Ovary (tissue), 10 donors: ENCODE measurements at places on chromosomes 16 and 17. TPM values are rescaled to one million over a fixed set of nuclear protein-coding genes. Genes with fewer than 3 reads are reported as not detected.
A peak's percentile ranks its signal among the peaks of the same experiment; 100 is the strongest.

GRCh38 chr17:60832151-60832585 lies 154.5 kb downstream of the BCAS3 start:
- H3K27ac ChIP-seq, result no peak overlapping the region
- no peaks in the 10 kb centered on the region for H3K27me3 ChIP-seq
- H3K36me3 ChIP-seq, result no peaks in the 10 kb centered on the region

- no peak for DNase-seq
- no peaks in the 10 kb centered on the region for H3K4me1 ChIP-seq
- H3K36me3 ChIP-seq, result no peaks in the 10 kb centered on the region
Observed at GRCh38 chr17:1958134-1958881, 66.8 kb downstream of the RTN4RL1 start.

DNA sequence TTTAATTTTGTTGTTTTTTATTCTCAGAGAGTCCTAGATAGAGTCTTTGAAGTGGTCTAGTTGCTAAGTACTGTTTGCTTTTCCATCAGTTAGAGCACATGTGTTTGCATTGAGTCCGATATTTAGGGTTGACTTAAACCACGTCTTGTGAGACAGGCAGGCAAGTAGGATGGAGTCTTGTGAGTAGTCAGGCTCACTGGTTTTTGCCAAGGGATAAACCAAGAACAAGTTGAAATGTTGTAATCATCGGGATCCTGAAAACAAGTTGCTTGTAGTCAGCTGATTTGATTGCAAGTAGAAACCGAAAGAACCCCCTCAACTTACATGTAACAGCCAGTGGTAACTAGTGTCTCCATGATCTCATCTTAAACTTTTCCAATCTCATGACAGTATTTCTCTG lies 17.2 kb downstream of the ATP6V0A1 start:
- H3K27ac ChIP-seq, result no peak overlapping the region
- H3K4me3 ChIP-seq, result no peak overlapping the region
- no peaks in the 10 kb centered on the region for H3K27me3 ChIP-seq
- no peaks in the 10 kb centered on the region for H3K4me1 ChIP-seq
- H3K36me3 ChIP-seq, result no peaks in the 10 kb centered on the region

DNA sequence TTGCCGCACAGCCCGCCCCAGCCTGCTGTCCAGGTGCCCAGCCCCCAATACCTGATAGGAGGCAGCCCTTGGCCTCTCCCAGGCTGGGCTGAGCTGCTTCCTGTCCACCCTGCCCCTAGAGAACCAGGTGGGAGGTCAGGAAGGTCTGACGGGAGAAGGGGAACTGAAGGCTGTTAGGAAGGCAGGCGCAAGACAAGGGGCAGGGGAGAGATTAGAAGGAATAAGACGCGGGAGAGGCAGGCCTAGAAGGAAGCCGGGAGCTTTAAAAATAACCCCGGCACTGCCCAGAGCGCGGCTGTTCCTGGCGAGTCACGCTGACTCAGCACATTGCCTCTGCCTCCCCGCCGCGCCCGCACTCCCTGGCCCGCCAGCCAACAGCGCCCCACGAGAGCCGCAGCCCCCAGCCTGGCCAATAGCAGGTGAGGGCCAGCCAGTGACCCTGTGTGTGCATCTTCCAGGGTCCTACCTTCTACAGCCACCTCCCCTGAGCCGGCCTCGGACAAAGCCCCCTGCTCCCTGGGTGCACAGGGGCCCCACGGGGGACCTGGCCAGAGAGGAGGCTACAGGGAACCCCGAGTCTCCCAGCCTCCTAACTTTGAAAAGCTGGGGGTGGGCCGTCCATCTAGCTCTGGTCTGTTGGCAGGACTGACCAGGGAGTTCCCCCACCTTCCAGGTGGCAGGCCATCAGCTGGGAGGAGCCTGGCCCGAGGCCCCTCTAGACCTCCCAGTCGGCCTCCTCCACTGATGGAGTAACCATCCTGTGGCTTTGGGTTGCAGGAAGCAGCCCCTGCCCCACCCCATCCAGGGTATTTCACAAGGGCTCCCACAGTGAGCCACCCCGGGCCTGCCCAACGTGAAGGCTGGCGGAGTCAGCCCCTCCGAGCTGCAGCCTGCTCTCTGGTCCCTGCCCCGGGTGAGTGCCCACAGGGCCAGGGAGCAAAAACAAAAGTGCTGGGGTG lies 4.0 kb downstream of the MAFG start:
- peak overlapping the region; percentile 64 for H3K27ac ChIP-seq
- no peaks in the 10 kb centered on the region for H3K36me3 ChIP-seq

GRCh38 chr16:11232852-11233726 lies 22.9 kb downstream of the SOCS1 start:
- no peak overlapping the region for H3K4me3 ChIP-seq
- no peak for DNase-seq
- H3K27me3 ChIP-seq, result no peaks in the 10 kb centered on the region
- H3K27ac ChIP-seq, result no peak overlapping the region
- H3K4me1 ChIP-seq, result no peaks in the 10 kb centered on the region
- no peaks in the 10 kb centered on the region for H3K36me3 ChIP-seq

GRCh38 chr17:3877220-3877619 lies 15.6 kb downstream of the CAMKK1 start:
- H3K4me3 ChIP-seq, result no peak overlapping the region
- H3K27me3 ChIP-seq, result no peaks in the 10 kb centered on the region
- H3K4me1 ChIP-seq, result no peaks in the 10 kb centered on the region
- DNase-seq, result no peak
- no peak overlapping the region for H3K27ac ChIP-seq
- no peaks in the 10 kb centered on the region for H3K36me3 ChIP-seq

The NOS2 gene
- total RNA-seq, result 0.63 TPM

The ARL17B gene
- 14.3 TPM for total RNA-seq

The DNAH9 gene
- total RNA-seq, result 1.6 TPM
